AML-193 (cell line): ENCODE measurements at places on chromosomes 3 and 15.
A peak's percentile ranks its signal among the peaks of the same experiment; 100 is the strongest.

- no peak for DNase-seq
Observed at GRCh38 chr15:80405970-80406369, 1.8 kb downstream of the ARNT2 start.

DNA sequence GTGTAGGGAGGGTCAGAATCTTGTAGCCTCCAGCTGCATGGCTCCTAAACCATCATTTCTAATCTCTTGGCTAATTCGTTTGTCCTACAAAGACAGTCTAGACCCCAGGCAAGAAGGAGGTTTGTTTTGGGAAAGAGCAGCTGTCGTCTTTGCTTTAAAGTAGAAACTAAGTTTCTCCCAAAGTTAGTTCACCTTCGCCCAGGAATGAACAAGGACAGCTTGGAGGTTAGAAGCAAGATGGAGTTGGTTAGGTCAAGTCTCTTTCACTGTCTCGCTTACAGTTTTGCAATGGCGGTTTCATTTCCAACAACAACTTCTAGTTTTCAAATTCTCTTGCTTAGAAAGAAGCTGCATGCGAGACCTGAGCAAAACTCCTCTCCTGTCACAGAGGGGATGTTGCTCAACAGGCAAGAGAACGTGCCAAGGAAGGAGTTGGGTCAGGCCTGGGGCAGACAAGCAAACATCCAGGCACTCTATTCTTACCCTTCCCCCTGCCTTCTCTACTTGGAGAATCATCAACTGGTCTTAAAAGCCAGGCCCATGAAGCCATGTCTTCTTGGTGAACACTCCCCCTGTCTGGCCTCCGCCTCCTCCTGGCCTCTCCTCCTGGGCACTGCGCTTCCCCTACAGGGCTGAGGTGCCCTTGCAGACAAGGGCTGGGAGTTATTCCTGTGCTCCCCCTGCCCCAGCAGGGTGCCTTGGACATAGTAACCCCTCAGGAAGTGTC lies 57.6 kb downstream of the TMEM44 start:
- peak; percentile 96 for DNase-seq

DNA sequence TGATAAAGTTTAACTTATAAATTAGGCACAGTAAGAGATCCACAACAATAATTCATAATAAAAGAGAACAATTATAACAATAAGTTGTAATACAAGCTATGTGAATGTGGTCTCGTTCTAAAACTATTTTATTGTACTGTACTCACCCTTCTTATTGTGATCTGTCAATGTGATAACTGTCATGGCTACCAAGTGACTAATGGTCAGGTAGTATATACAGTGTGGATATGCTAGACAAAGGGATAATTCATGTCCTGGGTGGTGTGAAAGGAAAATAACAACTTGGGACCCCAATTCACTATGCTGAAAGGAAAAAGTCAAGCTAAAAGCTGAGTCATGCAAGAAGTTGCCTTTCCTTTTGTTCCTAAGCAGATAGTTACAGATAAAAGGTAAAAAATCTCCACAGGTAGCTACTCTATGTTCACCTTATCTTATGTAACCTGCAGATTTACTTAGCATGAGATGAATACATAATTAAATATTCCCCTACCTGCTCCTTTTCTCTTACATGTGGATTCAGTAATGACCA lies 10.7 kb upstream of the CYP8B1 start:
- no peak for DNase-seq

DNA sequence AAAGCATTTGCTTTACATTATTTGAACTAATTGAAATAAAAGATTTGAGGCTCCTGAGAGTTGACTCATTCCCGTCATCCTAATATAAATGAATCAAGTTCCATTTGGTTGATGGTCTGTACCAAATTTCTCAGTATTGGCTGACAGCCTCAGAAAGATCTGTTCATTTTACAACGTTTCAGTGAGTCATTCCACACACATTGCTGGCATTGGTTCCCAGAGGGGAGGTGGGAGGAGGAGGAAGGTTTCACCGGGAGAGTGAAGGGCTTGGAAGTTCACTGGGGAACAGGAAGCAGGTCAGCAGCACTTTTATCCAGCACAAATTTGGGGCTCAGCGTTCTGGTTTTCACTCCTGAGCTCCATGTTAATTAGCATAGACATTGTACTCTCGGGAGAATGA lies 176.7 kb upstream of the CADPS start:
- no peak for DNase-seq

GRCh38 chr3:172319595-172319994 lies 128.7 kb downstream of the GHSR start:
- DNase-seq = no peak

DNA sequence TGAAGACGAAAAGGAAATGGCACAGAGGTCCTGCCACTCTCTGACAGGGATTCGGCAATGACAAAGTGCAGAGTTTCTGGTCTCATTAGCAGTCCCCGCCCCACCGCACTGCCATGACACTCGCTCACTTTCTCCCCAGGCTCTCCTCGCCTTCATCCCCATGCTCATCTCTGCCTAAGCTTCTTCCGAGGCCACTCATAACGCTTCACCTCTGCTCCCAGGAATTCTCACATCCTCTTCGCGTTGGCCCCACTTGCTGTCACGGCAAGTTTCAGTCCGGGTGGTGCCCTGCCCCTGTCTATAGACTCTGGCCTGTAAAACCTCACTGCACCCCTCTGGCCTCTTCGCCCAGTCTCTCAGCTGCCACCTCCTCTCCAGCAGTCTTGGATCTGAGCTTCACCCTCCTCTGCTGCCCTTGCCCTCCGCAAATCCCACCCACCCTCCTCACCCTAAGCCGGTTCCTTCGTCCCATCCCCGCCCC lies 654 bp downstream of the RUBCN start:
- no peak for DNase-seq

- no peak for DNase-seq
Observed at GRCh38 chr3:141273700-141274410, 42.2 kb downstream of the PXYLP1 start.

- no peak for DNase-seq
Observed at GRCh38 chr3:47617086-47618010, 38.7 kb upstream of the CSPG5 start.

- no peak for DNase-seq
Observed at GRCh38 chr3:115111632-115112031, 35.5 kb downstream of the ZBTB20 start.

DNA sequence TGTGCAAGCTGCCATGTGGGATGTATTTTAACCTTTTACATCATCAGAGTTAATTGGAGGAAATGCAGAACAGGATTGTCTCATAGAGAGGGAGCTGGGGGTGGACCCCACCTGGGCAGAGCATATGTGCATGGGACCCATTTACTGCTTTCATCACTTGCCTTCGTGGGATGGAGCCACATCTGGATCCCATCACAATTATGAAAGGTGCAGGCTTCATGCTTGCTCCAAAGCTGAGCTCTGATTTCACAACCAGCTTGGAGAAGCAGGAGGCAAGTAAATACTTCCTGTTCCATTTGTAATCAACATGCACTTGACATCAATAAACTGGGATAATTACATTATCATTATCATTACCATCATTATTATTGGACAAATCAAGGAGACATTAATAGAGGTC lies 161.9 kb downstream of the ALDH1A2 start:
- no peak for DNase-seq

GRCh38 chr3:195847055-195847950 lies 35.6 kb upstream of the MUC4 start:
- DNase-seq = no peak
